ENCODE measurements at places on chromosomes 1 and 21.

DNA sequence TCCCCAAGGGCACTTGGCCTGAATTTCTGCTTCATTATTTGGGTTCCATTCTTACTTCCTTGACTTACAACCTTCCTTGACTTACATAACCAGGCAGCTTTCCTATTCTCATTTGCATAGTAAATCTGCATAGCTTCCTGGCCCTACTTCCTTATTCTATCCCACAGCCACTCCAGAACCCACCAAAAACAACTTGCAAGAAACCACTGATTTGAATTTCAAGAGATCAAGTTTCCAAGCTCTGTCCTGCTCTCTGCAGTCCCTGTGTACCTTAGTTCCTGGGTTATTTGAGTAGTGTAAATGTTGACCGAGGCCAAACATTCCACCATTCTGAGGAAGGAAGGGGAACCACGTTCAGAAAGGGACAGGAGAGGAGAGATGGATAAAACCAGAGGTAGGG, 603.3 kb downstream of the PTPRC start:
- DNase-seq, result no peak

DNA sequence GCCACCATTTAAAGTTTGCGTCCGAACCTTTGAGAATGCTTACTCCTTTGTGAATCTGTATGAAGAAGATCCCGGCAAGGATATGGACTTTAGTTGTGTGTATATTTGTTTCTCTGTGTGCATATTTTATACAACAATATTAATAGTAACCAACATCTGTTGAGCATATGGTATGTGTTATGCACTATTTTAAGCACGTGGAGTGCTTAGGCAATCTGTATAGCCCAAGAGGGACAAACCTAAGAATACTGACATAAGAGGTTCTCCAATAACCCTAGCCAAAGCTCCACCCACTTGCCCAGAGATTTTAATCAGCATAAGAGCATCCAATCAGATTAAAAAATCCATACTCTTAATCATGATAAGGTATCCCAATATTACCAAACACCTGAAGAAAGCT, 92.7 kb downstream of the MAB21L3 start:
- no peak for DNase-seq

- no peak for DNase-seq
Measured at GRCh38 chr1:96236156-96236739, 485.3 kb upstream of the PTBP2 start.

DNA sequence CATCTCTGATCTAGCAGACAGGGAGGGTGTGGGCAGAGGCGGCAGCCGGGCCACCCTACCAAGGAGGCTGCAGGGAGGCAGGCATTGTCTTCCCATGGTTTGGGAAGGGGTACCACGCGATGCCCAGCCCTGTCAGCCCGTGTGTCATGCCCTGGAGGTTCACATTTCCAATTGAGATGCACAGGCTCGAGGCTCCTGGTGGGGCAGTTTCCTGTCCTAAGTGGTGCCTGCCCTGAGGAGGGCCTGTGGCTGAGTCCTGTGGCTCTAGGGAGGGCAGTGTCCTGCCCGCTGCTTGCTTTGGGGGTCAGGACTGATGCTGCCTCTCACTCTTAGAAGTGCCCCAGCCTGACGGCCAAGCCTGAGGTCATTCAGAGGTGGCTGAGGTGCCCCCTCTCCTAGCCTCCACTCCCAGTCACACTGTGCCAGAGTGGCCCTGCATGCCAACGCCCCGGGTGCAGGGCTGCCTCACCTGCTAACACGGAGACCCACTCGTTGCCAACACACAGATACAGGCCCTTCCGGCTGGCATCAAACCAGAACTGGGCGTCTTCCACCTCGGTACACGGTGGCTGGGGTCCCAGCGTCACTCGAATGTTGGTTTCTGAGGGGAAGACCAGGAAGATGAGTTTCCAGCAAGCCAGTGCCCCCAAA, 11.9 kb downstream of the KRTAP10-1 start:
- DNase-seq, result no peak

- no peak for DNase-seq
Measured at GRCh38 chr1:151915061-151915686, 5.9 kb upstream of the THEM4 start.

DNA sequence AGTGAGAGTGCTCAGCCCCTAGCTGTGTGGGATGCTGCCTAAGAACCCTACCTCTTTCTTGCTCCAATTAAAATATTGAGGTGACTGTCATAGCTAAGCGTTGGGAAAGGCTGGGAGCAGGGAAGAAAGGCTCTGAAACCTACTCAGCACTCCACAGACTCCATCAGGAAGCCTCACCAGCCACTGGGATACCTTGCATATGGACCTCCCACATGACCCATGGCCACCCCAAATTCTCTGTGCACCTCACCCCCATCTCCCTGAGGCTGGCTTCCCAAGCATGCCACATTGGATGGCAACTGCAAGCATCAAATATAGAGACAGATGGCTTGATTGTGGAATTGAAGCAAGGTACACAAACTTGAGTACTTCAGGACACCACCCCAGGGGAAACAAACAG, 41.8 kb downstream of the FLVCR1 start:
- DNase-seq, result no peak

DNA sequence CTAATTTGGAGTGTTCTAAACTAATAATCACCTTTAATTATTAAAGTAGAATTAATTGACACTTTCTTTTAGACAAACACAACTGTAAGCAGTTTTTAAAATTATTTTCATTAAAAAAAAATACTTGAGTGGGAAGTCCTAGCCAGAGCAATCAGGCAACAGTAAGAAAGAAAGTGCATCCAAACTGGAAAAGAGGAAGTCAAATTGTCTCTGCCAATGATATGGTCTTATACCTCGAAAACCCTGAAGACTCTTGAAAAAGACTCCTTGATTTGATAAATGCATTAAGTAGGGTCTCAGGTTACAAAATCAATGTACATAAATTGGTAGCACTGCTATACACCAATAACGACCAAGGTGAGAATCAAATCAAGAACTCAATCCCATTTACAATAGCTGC, 83.0 kb upstream of the GADD45A start:
- no peak for DNase-seq

DNA sequence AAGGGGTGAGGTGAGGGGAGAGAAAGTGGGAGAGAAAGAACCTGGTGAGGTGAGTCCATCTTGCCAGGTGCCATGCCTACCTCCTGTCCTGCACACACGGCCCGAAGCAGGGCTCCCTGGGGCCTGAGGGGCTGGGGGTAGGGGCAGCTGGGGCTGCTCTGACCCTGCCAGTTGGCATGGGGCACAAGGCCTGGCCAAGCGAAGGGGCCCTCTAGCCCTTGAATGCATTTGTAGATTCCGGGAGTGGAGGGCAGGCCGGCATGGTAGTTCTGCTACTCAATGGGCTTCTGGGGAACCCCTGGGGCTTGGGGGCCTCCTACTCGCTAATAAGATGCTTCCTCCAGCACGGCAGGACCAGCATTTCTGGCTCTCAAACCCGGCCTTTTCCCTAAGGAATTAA, 3.6 kb upstream of the PRDM16 start:
- no peak for DNase-seq

- no peak for DNase-seq
Measured at GRCh38 chr1:245107776-245108114, 47.0 kb upstream of the KIF26B start.

GRCh38 chr1:230230273-230230672, 163.2 kb downstream of the GALNT2 start:
- DNase-seq, result no peak

DNA sequence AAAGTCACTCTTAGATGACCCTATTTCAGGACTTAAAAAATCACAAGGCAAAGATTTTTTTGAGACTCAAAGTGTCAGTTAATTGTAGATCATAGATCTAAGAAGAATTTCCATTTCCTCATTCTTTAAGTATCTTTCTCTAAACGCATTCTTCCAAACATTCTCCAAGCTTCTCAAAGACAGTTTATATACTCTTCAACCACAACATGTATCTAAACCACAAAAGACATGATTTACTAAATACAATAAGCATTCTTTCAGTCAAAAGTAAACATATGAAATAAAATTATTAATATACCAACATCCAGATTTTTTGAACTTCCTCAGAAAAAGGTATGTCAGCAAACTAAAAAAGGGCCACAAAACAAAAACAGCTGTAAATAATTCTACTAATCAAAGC, 24.4 kb downstream of the RC3H1 start:
- DNase-seq, result no peak

GRCh38 chr1:169779970-169780369, 14.7 kb downstream of the METTL18 start:
- no peak for DNase-seq

GRCh38 chr1:150516616-150517015, 1.1 kb downstream of the FALEC start:
- no peak for DNase-seq

GRCh38 chr21:38327984-38328383, 71.2 kb downstream of the KCNJ15 start:
- DNase-seq, result no peak

- no peak for DNase-seq
Measured at GRCh38 chr1:27513528-27513927, 23.6 kb upstream of the WASF2 start.

DNA sequence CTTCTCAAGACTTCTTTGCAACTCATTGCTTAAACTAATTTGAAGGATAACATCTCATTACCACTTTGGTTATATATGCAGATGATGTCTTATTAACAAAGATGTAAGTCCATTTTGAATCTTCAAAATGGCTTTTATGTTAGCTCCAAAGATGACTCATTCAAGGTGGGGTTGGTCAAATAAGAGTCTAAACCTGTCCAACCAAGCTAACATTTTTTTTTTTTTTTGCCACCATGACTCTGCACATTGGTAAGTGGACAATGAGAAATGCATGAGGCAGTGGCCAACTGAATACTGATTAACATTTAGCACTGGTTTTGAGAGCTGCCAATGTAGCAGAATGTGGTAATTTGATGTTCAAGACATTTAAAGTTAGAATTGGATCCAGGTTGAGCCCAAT, 278 bp upstream of the KRTAP27-1 start:
- no peak for DNase-seq

- DNase-seq, result no peak
Measured at GRCh38 chr1:150575518-150576366, 3.7 kb downstream of the MCL1 start.

DNA sequence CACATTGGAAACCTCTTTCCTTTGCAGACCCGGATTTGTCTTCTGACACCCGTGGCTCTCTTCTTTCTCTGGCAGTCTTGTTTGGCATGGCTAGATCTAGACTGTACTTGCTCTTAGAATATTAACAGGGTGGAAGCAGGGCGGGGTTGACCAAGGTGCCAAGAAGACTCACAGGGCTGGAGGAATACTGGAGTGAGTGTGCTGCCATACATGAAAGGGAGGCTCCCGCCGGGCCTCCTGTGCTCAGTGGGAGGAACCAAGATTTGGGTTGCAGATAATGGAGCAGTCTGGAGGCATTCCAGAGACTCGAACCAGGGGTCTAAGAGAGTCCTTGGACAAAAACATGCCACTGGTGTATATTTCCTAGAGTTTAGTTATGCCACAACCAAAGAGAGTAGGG, 27.6 kb upstream of the SNX27 start:
- no peak for DNase-seq

DNA sequence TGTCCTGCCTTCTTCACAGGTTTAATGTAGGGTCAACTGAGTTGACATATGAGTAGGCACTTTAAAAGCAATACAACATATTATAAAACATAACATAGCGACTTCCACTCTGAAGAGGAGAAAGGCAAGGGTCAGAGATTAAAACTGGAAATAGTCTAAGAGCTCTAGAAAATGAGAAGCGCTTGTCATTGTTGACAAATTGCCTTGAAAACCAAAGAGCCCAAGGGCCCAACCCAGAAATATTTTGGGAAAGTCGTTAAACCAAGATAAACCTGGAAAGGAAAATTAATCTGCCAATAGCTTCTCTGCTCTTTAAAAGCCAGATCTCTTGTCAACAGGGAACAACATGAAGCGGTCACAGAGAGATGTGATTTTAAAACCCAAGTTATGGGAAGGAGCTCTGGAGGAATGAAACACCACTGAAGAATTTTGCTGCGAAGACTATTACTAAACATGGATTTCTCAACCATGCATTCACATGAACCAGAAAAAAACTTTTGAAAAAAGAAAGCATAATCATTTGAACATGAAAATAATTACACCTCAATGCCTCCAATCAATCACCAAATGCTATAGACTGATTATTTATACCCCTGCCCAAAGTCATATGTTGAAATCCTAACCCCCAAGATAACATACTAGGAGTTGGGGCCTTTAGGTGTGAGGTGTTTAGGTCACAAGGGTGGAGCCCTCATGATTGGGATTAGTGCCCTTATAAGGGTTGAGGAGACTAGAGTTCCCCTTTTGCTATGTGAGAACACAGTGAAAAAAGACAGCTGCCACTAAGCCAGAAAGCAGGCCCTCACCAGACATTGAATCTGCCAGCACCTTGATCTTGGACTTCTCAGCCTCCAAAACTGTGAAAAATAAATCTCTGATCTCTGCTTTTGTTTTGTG, 33.0 kb upstream of the MTF1 start:
- DNase-seq, result no peak

GRCh38 chr1:110481968-110482623, 31.1 kb downstream of the PROK1 start:
- DNase-seq, result no peak

DNA sequence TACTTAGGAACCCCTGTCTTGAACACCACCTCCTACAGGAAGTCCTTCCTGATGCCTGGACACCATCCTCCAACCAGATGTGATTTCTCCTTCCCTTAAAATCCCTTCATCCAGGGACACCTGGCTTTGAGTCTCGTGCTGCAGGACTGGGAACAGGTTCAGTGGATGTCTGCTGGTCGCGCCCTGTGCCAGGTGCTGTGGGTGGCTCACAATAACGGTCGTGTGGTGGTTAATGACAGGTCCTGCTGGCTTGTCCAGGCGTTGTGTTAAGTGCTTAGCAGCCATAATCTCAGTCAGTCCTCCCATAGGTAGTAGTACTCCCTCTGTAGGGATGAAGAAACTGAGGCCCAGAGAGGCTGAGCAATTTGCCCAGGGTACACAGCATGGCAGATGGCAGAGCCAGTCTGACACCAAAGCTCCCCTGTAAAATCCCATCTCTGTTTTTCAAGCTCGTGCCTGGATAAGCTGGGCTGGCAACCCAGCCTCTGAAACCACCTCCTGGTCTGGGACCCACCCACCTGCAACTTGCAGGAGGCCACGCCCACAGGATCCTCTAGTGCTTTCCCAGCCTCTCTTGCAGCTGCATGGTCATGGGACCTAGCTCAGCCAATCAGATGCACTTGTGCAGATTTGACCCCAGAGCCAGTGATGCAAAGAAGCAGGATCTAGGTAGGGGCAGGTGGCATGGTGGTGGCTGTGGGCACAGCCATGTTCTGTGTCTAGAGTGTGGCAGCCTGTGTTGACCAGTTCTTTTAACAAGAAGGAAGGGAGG, 106.0 kb upstream of the IFFO2 start:
- DNase-seq, result no peak

Data from activated T-cell treated with anti-CD3 and anti-CD28 coated beads for 4 hours (primary cell).